ENCODE measurements at places on chromosomes 2 and 18.

DNA sequence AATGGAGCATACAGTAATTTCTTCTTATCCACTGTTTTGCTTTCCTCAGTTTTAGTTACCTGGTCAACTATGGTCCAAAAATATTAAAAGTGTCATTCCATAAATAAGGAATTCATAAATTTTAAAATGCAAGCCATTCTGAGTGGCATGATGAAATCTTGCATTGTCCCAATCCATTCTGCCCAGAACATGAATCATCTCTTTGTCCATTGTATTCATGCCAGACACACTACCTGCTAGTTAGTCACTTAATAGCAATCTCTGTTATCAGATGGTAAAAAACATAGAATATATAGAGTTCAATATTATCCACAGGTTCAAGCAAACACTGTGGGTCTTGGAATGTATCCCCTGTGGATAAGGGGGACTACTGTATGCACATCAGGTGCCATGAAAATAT, 872.2 kb upstream of the NXPH2 start:
- DNase-seq: no peak

DNA sequence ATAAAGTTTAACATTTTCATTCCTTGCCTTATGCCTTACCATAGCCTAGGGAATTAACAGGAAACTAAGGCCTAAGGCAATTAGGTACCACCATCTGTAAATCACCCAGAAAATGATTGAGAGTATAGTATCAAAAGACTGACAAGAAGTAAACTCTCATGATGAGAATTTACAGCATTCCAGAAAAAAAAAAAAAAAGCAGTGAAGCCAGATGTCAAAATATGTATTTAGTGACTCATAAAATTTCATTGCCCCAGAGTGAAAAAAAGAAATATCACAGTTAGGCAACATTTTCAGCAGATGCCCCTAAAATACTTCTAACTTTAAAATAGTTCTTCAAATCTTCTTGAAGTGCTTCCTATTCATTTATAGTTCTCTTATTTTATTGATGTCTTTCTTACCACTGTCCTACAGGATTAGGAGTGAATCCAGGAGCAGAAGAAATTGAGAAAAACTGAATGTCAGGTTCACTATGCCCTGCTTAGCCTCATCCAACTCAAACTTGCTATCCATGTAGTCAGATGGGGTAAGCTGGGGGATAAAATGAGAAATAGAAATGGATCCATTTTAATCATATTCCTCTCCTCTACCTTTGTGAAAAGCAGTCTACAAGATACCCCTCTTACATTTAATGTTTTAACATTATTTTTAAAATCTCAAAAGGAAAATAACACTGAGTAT, 57.3 kb upstream of the TANK start:
- no peak for DNase-seq

- no peak for DNase-seq
These were observed 76.7 kb downstream of the GFPT1 start for GRCh38 chr2:69310111-69311023.

DNA sequence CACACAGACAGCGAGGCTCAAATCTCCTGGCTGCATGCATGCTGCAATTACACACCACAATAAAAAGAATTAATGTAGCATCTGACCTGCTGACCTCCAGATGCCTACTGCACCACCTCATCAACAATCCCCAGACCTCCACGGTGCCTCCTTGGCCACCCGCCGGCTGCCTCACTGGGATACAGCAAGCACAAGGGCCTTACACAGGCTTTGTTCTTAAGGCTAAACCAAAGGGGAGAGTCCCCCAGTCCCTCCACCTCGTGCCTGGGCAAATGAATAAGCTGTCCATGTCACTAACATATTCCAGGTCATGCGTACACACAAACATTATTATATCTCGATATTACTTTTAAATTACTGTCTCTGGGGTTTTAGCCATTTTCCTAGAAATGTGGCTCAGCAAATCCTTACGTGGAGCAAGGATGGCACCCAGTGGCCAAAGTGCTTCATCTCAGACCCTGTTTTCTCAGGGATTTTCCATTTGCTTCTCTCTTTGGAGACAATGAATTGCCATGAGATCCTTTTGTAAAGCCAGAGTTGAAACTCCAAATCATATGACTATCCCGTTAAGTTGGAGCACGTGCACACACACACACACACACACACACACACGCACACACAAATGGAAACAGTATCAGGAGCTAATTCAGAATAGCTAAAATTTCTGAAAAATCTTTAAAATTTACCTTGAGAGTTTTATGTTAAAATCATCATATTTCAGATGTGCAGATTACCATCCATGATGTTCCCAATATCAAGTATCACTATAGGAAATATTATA, 313.8 kb downstream of the PDE11A start:
- DNase-seq: peak; percentile 44

DNA sequence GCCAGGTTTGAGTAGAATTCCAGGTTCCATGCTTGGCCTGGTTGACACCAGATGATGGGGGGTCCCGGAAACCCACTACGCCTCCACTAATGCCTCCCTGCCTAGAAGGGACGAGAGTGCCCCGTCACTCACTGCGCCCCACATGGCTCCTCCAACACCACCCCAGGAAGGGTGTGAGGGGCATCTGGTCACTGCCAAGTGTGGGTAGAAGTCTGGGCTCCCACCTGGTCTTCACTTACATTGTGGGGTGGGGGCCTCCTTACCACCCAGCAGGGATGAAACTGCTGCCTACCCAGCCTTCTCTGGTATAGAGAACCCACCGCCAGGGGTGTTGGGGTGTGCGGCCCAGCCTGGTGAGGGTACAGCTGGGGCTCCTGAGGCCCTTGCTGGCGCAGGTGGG, 65.2 kb upstream of the B3GNT7 start:
- DNase-seq: no peak

- no peak for DNase-seq
These were observed 614.6 kb upstream of the SOX11 start for GRCh38 chr2:5077479-5078089.

- no peak for DNase-seq
These were observed 154.2 kb downstream of the DCDC2C start for GRCh38 chr2:3857576-3857975.
